ENCODE measurements at places on chromosomes 6 and 20.

- no peak for ATAC-seq
Measured at GRCh38 chr6:34056305-34057108, 89.4 kb downstream of the GRM4 start.

DNA sequence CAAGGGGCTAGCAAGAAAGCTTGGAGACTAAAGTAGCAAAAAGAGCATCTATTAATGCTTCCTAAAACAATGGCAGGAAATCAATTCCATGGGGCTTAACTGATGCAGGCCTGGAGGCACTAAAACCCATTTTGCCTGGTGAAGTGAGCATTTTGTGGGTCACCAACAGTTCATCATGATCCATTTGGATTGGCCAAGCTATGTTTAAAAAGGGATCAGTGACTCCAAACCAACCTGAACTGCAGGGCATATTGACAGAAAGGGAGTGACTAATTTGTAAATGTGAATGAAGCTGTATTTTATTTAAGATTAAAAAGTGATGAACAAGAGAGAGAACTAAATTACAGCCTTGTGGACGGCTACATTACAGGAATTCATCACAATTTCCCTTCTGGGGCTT is 132.0 kb downstream of the PCSK2 start:
- no peak for ATAC-seq

DNA sequence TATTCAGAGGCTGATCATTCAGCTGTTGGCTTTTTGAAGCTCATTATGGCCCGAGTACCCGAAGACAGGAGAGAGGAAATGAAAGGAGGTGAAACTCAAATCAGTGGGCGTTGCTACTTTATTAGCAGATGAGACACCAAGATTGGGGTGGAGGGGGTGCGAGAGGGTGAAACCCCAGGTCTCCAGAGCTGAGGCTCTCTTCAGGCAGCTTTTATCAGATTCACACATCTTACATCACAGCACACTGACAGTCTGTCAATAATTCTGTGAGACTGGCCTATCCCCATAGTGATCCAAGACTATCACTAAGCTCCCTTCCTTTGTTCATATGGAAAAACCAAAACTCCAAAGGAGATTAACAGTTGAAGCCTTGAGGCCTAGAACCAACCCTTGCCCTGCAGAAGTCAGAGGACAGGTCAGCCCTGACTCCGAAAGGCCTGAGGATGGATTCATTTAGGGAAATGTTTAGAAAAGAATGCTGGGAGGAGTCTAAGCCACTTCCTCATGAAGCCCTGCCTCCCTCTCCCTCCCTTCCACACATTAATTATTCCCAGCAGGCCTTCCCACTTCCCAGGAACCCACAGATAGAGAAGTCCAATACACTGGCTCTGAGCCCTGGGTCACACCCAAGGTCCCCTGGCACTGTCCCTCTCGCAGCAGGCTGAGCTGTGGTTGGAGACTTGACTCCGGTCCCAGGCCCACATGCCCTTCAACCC is 23.2 kb downstream of the TRERF1 start:
- ATAC-seq = peak; percentile 86

- peak; percentile 75 for ATAC-seq
Measured at GRCh38 chr6:37818536-37819176, 871 bp upstream of the ZFAND3 start.

DNA sequence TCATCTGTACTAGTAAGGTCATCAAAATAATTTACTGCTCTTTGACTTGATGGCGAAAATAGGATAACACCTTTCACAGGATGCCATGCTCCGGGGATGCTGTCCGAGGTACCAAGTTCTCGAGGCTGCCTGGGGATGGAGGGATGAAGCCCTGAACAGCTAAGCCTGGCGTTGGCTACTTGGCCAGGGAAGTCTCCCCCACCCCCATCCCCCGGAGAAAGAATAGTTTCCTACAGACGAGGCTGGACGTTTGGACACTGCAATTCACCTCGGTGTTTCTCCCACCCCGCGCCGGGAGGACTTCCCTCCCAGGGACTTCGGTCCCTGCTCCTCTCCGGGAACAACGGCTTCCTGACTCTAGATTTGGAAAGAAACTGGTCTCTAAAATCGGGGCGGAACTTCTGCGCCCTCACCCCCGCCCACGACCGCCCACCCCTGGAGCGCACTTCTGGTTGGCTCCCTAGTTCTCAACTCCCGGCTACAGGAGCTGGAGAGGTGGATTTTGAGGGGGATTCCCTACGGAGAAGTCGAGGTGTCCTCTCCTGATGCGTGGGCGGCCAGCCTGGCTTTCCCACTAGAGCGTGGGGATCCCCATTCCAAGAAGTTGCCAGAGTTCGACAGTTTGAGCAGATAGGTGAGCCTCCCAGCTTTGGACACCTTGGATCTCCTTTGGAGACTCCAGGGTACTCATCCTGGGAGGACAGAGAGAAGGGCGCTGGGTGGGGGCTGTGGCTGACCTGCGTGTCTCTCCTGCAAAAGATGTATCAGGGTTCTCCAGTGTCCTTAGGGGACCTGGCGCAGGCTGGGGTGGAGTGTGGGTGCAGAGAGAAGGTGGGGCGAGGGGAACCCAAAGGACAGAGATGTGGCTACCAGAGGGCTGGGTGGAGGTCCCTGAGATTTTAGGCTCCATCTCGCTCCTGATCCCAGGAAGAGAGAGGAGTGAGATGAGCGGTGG is 1.1 kb downstream of the PCSK2 start:
- ATAC-seq = no peak

GRCh38 chr6:43736844-43737243 is 33.2 kb upstream of the VEGFA start:
- ATAC-seq = no peak
